Activated naive CD4-positive, alpha-beta T cell (primary cell): ENCODE measurements at places on chromosomes 11 and 22.

DNA sequence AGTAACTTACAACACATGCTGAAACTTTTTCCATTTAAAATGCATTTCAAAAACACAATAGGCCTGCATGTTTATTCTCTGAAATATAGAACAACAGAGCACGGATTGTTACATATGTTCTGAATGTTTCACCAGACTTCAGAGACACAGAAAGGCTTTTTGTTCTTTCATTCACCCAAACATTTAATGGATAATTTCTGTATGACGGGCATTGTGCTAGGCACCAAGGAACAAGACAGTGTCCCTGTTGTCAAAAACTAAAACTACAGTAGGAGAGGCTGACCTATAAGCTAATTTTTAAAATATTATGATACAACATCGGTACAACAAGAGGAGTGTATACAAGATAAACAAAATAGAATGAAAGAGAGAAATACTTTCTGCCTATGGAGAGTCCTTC, 81.9 kb upstream of the TEAD1 start:
- no peak for DNase-seq

DNA sequence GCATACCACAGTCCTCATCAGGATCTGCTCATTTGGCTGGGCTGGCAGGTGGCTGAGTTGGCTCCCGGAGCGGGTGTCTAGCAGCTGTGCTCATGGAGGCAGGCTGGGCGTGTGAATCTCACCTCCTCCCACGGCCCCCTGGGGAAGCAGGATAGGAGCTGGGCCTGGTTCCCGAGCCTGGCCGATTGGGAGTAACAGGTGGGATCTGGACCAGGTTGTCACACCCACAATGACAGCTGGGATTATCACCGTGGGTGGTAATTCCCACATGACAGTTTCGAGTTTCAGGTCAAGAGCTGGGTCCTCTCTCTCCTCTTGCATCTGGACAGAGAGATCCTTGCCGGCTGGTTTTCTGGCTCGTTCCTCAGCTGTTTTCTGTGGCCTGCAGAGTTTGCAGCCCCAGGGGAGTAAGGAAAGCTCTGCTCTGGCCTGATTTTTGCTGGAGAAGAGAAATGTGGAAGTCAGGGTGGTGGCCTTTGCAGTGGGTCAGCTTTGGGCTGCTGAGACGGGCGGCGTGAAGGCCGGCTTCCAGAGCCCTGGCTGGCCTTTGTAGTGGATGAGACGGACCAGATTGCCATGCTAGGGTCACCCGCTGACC, 57.0 kb downstream of the BCR start:
- no peak for DNase-seq

GRCh38 chr11:122186439-122187080, 70.5 kb upstream of the BLID start:
- no peak for DNase-seq

DNA sequence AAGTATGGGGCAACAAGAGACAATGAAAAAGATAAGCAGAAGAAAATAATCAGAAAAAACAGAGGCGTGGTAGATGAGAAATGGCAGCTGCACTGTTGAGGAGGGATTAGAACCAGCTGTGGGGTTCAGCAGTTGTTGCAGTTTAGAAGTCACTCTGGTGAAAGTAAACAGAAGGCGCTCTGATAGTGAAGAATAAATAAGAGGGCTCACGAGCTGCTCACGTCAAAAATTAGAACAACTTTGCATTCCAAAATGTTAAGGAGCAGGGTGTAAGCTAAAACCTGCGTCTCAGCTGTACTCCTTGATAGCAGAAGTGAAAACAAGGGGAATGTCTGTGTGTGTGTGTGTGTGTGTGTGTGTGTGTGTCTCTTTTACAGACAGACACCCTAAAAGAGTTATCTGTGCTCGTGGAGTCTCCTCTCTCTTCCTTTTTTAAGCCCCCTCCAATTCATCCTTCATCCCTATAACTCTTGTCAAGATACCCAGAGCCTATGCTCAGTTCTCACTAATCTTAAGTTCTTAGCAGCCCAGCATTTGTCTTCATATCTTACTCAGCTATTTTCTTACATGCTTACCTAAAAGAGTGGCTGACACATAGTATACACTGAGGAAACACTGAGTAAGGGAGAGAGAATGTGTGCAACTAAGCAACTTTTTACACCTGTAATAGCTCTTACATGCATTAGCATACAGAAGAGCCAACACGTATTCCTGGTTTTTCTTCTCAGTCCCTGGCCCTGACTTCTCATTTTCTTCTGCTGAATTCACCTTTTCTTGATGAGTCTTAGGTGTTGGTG, 8.9 kb downstream of the TTC17 start:
- no peak for DNase-seq

DNA sequence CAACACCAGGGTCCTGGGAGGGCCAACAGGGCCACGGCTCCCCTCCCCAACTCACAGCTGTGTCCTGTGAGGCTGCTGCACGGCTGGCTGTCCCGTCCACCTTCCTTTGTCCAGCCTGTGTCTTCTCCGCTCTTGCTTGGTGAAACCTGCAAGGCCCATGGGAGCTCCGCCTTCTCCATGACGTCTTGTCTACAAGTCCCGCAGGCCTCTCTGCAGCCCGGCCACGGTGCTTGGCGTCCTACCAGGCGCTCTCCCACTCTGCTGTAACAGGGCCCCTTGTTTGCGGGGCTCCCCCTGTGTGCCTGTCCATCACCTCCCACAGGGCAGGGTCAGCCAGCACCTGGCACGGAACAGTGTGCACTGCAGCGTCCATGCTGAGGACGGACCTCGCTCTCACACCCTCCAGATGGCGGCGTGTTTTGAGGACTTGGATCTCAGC, 866.8 kb downstream of the TBC1D22A start:
- DNase-seq: no peak

GRCh38 chr22:38310518-38311322, 6.5 kb downstream of the CSNK1E start:
- DNase-seq: no peak

DNA sequence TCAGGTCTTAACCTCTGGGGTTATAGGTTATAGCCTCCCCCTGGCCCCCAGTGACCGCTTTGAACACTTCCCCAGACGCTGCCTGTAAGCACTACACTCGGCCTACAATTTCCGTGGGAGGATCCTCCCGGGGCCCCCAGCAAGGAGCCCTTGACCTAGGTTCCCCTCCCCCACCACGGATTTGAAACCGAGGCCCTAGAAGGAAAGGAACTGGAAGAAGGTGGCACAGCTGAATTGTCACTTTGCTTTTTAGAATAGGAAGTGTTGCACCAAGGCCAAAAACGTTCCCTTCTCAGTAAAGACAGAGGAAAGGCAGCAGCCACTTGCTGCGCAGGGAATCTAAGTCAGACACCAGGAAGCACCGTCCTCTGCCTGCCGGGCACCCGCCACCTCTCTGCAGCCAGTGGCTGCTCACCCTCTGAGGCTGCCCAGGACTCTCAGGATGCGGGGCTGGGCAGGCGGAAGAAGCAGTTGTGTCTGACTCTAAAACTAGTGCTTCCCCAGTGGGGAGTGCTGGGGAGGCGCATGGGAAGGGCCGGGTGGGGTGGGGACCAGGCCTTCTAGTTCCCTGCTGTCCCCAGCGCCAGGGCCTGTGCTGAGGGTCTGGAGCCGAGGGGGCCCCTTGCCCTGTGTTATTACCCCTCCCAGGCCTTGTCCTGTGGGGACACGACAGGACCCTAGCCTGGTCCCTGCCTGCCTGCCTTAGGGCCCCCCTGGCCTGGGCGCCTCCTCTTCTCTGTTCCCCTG, 7.9 kb upstream of the FLRT1 start:
- no peak for DNase-seq

DNA sequence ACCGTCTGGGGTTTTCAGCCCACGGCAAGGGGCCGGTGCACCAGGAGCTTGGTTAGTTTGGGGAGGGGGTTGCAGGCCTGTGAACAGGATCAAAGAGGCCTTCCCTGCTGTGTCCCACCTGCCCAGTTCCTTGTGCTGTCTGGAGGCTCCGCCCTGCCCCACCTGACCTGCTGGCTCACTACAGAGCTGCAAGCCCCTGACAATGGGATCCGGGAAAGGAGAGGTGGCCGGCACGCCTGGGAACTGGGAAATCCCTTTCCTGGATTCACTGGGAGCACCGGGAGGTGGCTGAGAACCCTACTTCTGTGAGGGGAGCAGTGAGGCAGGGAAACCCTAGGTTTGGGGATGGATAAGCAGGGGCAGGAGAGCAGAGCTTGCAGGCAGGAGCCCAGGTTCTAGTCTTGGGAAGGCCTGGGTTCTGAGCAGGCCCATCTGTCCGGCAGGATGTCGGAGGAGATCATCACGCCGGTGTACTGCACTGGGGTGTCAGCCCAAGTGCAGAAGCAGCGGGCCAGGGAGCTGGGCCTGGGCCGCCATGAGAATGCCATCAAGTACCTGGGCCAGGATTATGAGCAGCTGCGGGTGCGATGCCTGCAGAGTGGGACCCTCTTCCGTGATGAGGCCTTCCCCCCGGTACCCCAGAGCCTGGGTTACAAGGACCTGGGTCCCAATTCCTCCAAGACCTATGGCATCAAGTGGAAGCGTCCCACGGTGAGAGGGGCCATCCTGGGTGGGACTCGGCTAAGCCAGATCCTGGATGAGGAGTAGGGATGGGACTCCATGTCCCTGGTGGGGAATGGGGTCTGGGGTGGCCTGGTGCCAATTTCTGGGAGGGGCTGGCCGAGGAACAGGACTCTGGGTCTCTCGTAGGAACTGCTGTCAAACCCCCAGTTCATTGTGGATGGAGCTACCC, 786 bp downstream of the CAPN1 start:
- no peak for DNase-seq

DNA sequence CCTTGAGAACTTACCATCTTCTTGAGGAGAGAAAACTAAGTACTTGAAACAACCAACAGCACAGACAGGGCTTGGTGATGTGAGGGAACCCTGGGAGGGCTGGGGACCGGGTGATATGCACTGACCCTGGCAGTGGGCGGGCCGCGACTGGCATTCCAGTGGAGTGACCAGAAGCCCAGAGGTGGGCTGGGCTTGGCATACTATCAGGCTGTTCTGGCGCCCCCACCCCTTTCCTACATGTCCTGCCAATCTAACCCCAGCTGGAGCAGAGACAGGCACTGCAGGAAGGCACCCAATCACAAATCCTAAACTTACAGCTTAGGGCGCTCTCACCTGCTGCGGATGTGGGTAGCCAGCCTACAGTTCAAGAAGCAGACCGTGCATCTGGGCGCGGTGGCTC, 54.0 kb upstream of the GCAT start:
- DNase-seq: no peak

GRCh38 chr11:79492008-79492407, 51.2 kb upstream of the TENM4 start:
- no peak for DNase-seq

- no peak for DNase-seq
These were observed 12.3 kb downstream of the MYO7A start for GRCh38 chr11:77140231-77140851.

GRCh38 chr11:110121204-110121603, 28.0 kb downstream of the ZC3H12C start:
- DNase-seq: no peak

DNA sequence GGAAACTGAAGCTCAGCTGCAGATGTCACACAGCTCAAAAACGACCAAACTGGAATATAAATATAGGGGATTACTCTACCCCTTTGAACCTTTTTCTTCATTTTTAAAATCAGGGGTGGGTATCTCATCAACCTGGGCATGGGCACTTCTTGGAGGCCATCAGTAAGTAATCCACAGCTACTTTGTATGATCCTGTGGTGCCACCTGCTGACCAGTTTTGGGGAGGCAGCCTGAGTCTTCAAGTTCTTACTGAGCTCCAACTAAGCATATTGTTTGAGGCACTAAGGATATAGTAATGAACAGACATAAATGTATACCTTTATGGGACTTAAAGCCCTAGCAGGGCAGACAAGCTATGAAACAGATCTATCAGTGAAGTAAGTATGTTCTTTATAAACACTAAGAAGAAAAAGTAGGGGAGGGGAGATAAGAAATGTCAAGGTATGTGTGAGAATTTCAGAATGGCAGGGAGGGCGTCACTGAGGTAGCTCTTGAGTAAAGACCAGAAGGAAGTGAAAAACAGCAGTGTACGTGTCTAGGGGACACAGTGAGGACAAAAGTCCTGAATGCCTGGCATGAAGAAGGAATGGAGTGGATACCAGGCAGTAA, 18.4 kb downstream of the TUB start:
- DNase-seq: peak; percentile 62

DNA sequence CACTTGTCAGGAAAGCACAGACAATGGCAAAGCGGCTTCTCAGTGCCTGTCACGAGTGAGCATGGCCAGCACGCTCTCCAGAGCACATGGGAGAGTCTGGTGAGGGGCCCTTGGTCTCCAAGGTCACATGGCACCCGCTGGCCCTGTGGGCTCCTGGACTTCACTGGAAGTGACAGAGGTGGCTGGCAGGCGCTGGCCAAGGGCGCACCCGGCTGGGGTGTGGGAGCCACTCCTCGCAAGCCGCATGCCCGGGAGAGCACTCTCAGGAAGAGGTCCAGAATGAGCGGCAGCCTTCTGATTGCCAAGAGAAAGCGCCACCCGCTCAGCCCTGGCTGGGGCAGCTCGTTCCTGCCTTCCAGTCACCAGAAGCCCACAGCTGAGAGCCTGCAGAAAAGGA, 17.1 kb upstream of the MOB2 start:
- DNase-seq: no peak

- no peak for DNase-seq
These were observed 95.7 kb downstream of the STIM1 start for GRCh38 chr11:3950996-3951660.

- no peak for DNase-seq
These were observed 29.0 kb downstream of the PRRG4 start for GRCh38 chr11:32858731-32859130.

- no peak for DNase-seq
These were observed 588.9 kb downstream of the ETS1 start for GRCh38 chr11:127998421-127998820.
